ENCODE measurements at places on chromosomes 12 and 14.

DNA sequence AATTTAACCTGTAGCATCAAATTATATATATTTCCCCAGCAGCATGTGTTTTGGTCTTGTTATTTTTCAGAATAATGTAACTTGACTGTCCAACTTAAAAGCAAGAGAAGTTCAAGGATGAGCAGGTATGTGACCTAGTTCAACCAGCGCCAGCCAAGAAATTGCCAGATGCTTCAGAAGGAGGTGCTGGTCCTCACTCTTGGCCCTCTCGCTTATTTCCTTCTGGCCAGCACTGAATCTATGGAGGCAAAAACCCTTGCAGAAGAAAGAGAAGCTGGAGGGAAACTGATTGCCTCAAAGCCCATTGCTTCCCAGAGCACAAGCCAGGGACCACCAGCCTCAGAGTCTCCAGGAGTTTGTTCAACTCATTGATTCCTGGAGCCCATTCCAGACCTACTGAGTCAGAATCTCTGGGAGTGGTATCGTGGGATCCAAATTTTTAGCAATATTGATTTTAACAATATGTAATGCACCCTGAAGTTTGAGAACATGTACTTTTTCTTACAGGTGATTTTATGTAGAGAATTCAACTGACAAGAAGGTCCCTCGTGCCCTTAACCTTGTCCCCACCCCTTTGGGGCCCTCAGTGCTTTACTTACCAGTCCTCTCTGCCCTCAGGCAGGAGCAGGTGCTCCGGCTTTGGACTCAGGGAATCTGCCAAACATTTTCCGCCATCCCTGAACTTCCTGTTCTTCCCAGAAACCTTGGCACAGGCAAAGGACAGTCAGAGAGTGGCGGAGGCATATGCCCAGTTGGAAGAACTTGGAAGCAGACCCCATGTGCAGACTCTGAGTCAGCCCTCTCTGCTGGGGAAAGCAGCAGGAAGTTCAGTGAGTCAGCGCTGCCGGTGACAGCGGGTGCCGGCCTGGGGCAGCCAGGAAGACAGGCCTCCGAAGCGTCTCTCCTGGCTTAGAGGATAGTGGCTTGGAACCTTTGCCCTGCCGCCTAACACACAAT is 10.4 kb downstream of the BEST3 start:
- peak; percentile 91 for DNase-seq

- DNase-seq: no peak
Measured at GRCh38 chr14:32906672-32907071, 32.0 kb upstream of the NPAS3 start.

GRCh38 chr12:43238281-43238680 is 313.7 kb downstream of the ADAMTS20 start:
- no peak for DNase-seq

GRCh38 chr14:19771895-19772430 is 1.3 kb upstream of the OR4M1 start:
- no peak for DNase-seq

DNA sequence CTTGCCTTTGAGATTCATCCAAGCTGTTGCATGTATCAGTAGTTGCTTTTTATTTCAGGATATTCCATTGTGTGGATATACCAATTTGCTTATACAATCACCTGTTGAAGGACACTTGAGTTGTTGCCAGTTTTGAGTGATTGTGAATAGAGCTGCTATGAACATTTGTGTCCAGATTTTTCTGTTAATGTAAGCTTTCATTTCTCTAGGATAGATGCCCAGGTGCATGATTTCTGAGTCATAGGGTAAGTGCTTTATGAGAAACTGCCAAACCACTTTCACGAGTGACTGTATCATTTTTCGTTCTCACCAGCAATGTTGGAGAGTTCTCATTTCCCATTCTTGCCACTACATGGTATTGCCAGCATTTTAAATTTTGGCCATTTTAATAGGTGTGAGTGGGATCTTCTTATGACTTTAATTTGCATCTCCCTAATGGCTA is 434.6 kb upstream of the RGS6 start:
- peak; percentile 69 for DNase-seq

DNA sequence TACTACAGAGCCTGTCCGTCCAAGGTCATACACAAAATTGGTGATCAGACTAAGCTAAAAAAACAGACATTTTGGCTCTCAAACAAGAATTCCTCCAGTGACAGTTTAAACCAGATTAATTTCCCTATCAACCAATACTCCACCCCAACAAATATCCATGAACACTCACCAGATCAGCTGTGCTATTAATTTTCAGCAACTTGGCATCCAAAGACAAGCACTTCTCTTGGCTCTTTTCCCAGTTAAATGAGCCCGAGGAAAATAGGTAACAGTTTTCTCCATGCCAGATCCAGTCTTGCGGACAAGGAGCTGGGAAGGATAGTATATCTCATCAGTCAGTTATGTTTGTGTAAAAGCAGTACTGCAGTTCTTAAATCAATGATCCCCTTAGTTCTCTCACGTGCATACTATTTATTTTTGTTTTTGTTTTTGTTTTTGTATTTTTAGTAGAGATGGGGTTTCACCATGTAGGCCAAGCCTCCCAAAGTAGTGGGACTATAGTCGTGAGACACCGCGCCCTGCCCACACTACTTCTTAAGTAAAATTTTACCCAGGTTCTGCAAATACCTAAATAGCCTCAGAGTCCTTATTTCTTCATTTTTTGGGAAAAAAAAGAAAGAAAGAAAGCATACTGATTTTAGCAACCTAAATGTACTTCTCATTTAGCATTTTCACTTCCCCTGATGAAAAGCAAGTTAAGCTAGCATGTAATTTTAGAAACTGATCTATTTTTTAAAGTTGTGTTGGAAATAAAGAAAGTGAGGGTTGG is 11.1 kb downstream of the OLR1 start:
- no peak for DNase-seq

GRCh38 chr14:79732911-79733655 is 478.2 kb downstream of the DIO2 start:
- no peak for DNase-seq

DNA sequence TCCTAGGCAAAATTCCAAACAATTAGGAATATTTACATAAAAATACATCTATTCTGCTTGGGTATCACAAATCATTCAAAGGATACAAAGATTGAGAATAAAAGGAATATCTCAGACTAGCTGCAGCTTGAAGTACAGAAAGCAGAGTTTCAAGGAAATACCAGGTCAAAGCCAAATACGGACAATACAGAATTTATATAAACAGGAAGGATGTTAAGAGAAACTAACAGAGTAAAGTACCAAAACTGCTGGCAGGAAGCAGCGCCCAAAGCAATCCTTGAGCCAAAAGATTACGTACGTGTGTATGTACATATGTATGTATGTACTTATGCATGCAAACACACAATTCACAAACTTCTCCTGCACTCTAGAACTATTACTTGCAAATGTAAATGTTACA is 86.6 kb downstream of the PPP1R12A start:
- DNase-seq: no peak

- peak; percentile 93 for DNase-seq
Measured at GRCh38 chr12:93089805-93090569, 160.9 kb upstream of the EEA1 start.

- no peak for DNase-seq
Measured at GRCh38 chr12:108610336-108610815, 12.5 kb upstream of the TMEM119 start.

- DNase-seq: no peak
Measured at GRCh38 chr12:124175704-124176103, 119.2 kb upstream of the RFLNA start.

DNA sequence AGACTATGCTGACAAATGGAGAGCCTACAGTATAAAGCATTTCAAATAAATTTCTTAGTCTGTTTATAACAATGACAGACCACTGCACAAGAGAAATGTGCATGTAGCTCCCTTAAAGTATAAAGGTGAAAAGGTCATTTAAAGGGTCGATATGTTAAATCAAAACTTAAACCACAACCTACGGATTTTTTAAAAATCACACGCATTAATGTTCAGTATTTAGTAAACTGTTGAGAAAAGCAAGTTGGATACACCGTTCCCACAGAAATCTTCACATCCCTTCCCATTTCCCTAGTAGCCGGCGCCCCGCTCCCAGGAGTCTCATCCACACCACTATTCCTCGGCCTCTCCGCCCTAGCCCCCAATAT is 614 bp downstream of the FKBP3 start:
- DNase-seq: no peak

DNA sequence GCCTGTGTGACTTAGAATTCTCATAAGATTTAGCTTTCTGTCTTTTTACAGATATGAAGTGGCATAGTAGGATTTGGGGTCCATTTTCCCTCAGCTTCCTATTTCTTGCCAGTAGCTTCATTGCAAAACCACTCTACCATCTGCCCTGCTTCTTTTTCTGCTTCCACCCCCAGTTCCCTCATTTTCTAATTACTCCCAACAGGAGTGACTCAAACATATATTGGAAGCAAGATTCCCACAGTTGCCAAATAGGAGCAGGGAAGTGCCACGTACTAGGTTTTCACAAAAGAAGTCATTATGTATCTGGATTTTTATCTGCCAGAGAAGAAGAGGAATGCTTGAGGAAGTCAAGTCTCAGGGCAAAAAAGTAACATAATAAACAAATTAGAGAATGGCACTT is 64.1 kb downstream of the ANO4 start:
- peak; percentile 50 for DNase-seq

DNA sequence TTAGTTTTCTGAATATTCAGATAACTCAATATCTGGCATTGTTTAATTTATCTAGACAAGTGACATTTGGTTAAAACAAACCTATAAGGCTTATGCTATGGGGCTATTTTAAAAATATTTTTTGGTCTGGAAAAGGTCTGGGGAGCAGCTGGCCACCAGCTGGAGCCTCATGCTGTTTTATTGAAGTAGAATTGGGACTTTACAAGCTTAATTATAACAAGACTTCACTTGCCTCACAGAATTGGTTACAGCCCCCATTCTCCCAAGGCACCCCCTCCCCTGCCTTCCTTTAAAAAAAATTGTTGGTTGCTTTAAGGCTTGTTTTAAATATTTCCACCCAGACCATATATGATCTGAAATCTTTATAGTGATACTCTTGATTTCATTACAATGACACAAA is 453.9 kb downstream of the ADAMTS20 start:
- no peak for DNase-seq

DNA sequence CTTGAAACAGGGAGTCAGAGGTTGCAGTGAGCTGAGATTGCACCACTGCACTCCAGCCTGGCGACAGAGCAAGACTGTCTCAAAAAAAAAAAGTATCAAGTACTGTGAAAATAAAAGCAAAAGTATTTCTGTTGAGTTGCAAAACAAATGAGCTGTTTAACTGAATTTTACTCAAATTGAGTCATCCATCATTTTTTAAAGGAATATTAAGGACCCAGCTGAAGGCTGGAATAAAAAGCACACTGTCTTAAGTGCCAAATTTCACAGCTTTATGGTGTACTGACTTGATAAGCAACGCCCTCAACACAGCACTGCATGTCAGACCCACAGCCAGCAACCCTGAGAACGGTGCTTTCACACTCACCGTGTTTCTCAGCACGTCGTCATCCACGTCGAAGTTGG is 57.9 kb downstream of the AMN start:
- no peak for DNase-seq

- DNase-seq: no peak
Measured at GRCh38 chr12:124861898-124862676, 1.6 kb downstream of the SCARB1 start.

- no peak for DNase-seq
Measured at GRCh38 chr14:77406086-77406485, 17.2 kb downstream of the NOXRED1 start.

DNA sequence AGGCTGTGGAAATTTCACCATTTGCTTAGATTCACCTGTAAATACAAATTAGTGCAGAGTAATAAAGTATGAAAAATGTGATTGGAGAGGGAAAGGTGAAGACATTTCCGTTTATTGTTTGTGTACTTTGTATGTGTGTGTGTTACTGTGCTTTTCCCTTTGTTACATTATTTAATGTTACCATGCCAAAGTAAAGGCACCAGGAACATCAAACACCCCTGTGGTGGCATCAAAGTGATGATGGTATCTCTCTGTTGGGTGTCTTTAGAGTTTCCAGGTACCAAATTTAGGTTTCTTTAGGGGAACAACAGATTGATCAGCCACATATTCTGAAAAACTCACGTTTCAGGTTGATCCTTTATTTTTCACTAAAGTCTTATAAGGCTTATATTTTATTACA is 189.0 kb upstream of the FBXO33 start:
- DNase-seq: no peak
